ENCODE measurements at places on chromosomes 3 and 15.

GRCh38 chr15:55518641-55519040, 10.6 kb upstream of the DNAAF4 start:
- no peak for DNase-seq

DNA sequence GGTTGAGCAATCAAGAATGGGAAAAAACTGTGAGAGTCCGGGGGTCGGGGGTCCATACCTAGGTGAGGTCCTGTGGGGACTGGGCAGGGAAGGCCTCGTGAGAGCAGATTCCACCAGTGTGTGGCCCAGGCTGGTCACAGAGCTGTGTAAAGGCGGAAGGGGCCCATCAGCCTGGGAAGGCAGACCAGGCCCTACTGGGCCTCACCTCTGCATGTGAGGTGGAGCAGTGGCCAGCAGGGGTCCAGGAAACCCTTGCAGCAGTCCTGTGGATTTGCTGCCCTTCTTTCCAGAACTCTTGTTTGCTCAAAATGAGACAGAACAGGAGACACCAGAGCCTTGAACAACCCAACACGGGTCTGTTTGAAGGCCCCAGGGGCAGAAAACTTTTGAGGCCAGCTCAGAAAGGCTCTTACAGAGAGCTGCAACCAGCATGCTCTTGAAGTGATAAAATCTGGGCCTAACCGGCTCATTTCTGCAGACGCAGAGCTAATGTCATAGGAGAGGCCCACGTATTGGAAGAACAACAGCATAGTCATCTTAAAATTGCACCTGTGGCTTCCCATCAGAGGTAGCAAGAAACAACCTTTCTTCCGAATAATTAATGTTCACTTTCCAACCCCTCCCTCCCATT, 30.3 kb upstream of the HHATL start:
- no peak for DNase-seq

- DNase-seq: no peak
Measured at GRCh38 chr3:57173687-57174086, 8.5 kb upstream of the IL17RD start.

- no peak for DNase-seq
Measured at GRCh38 chr3:158568784-158569183, 2.2 kb upstream of the MLF1 start.

- no peak for DNase-seq
Measured at GRCh38 chr3:113912552-113913236, 35.1 kb upstream of the ZDHHC23 start.

GRCh38 chr3:23921052-23921511, 4.2 kb downstream of the RPL15 start:
- no peak for DNase-seq

DNA sequence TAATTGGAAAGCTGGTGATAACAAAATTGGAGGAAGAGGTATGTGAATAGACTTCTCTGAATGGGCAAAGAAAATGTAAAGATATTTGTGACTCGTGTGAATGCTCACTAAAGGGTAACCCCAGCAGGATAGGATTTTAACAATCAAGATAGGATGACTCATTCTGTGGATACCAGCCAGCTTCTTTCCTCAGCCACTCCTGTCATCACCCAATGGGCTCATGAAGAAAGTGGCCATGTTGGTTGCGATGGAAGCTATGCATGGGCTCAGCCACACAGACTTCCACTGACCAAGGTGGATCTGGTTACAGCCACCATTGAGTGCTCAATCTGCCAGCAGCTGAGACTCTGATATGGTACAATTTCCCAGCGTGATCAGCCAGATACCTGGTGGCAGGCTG, 40.9 kb downstream of the STRIT1 start:
- DNase-seq: no peak

- DNase-seq: no peak
Measured at GRCh38 chr3:25144430-25144829, 283.6 kb upstream of the RARB start.

GRCh38 chr3:130915567-130916292, 21.8 kb downstream of the ATP2C1 start:
- DNase-seq: no peak

DNA sequence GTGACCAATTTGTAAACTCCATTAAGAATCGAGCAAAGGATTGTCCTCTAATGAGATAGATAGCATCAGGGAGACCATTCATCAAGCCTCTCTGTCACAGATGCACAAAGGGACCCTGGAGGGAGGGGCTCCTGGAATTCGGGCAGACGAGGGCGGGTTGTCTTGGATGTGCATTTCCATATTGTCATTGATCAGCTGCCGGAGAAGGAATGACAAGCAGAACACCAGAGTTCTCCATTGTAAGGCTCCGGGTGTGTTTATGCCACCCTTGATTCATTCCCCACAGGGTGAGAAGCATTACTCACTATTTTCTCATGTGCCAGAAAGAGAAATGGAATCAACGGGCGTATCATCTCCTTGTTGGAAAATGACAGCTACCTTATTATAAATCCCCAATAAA, 167.5 kb downstream of the EBLN2 start:
- DNase-seq: peak; percentile 51

GRCh38 chr3:165336786-165337185, 140.6 kb upstream of the SLITRK3 start:
- DNase-seq: no peak

GRCh38 chr3:144821583-144821982, 850.0 kb downstream of the DIPK2A start:
- no peak for DNase-seq

GRCh38 chr3:146469150-146470017, at the start of gene PLSCR2:
TSS of gene PLSCR2 (minus strand) at chr3:146469561. CDS start at chr3:146459904, 9,657 bp downstream.
- peak; percentile 7 for DNase-seq

DNA sequence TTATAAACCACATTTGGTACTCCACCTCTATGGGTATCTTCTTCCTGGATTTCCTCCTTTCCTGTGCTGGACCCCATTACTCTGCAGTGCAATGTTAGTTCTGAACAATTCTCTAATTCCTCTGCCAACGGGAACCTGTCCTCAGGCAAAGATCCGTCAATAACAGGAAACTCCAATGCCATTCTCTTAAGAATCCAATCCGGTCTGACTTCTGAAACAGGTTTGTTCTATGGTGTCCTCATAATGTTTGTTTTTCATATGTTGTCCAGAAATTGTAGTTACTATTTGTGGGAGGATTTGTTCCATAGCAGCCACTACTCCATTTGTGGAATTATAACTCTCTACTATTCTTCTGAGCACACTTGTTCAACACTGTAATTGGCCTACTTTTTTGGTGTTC, 112.7 kb downstream of the TBL1XR1 start:
- no peak for DNase-seq

DNA sequence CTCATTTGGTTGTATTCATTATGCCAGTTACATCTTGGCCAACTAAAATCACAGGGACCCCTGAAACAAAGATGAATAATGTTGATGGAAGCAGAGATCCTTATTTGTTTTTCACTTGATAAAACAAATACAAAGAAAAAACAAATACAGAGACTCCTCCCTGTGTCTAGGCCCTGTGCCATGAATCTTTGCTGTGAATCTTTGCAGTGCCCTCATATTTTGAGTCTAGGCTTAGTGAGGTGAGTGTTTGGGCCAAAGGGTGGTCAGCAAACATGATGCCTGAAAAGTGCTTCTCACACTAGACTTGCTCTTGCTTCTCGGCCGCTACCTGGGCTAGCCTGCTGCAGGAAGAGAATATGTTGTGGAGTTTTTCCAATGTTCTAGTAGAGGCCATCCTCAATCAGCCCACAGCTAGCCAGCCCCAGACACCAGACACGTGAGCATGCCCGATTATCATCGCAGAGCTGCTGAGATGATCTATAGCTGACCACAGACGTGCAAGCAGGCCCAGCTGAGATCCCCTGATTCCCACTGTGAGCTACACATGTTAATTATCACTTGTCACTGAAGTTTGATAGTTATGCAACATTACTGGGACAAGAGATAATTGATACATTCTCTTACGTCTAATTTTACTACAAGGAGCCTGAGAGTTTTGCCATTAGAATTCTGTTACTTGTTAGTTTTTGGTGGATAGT, 191.4 kb downstream of the THRB start:
- no peak for DNase-seq

GRCh38 chr3:194690501-194691372, 5.1 kb downstream of the FAM43A start:
- no peak for DNase-seq

GRCh38 chr3:129503471-129504291, 24.8 kb upstream of the RHO start:
- no peak for DNase-seq

- no peak for DNase-seq
Measured at GRCh38 chr3:185717121-185717520, 107.7 kb downstream of the IGF2BP2 start.

GRCh38 chr3:8837162-8837561, 67.7 kb upstream of the OXTR start:
- no peak for DNase-seq

- no peak for DNase-seq
Measured at GRCh38 chr15:66153549-66154415, 99.8 kb downstream of the MEGF11 start.

GRCh38 chr15:91924837-91925495, 71.5 kb downstream of the SLCO3A1 start:
- no peak for DNase-seq

DNA sequence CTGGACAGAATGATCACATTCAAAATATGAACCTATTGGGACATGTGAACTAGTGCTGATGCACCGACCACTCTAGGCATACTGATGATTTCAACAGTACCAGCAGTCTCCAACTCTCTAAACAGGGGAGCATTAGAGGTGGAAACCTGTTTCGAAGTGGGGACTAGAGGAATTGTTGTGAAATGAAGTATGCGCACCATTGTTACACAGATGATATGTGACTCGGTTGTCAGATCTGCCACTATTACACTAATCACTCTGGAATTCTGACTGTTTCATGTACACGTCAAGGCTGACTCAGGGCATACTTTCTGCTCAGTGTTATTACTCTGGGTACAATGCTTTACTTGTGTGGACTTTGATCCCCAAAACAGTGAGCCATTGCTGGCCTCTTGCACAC, 198.2 kb upstream of the UBE2E2 start:
- no peak for DNase-seq

- no peak for DNase-seq
Measured at GRCh38 chr3:150365132-150365604, 42.9 kb upstream of the TSC22D2 start.

- DNase-seq: no peak
Measured at GRCh38 chr3:60839246-60839645, 412.0 kb downstream of the FHIT start.

- DNase-seq: peak; percentile 55
Measured at GRCh38 chr3:129278966-129279906, 566 bp downstream of the HMCES start.

DNA sequence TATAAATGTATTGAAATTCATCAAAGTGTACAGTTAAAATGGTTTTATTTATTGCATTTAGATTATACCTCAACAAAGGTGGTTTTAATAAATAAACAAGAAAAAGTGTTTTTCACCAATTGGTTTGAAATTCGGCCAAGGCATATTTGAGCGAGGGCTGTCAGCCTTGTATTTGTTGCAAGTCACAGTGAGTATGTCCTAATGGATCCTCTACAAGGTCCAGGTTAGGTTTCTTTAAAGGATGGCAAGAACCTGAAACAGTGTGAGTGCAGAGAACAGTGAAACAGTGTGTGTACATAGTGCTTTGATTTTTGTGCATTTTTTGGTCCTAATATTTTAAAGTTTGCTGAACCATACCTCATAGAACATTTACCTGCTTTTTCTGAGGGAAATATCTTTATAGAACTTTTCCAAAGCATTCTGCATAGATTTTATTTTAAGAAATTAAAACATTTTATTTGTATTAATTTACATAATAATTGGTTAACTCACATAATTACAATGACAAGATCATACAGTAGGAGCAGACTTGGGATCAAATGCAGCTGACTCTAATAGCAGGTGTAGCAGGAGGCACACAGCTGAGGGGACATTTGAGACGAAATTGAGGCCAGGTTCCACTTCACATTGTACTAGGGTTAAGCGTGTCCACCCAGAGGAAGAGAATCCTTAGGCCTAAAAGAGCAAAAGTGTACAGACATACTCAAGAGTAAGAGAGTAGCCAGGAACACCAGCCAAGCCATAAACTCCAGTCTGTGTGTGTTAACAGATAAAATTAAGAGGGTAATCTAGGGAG, 428.8 kb upstream of the TPRG1 start:
- no peak for DNase-seq

- no peak for DNase-seq
Measured at GRCh38 chr15:70704166-70704565, 59.2 kb downstream of the UACA start.

GRCh38 chr3:14208977-14209394, 30.4 kb downstream of the LSM3 start:
- no peak for DNase-seq

GRCh38 chr15:90232196-90232595, 1.5 kb downstream of the CIB1 start:
- DNase-seq: no peak

DNA sequence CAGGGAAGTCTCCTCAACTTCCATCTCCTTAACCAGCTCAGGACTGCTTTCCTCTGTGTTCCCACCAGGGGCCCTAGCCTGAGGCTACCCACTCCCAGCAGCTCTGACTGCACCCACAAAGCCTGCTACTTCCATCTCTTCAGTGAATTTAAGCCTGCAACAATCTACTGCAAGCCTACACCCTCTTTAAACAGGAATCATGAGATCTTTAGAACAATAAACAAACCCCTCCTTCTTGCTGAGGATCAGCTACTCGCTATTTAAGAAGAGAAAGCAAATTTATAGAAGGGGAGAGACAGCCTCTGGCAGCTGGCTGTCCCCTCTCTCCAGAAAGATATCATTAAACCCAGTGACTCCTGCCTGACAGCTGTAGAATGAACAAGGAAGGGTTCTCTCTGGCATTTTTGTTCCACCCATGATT, 51.9 kb downstream of the ARHGAP31 start:
- no peak for DNase-seq

DNA sequence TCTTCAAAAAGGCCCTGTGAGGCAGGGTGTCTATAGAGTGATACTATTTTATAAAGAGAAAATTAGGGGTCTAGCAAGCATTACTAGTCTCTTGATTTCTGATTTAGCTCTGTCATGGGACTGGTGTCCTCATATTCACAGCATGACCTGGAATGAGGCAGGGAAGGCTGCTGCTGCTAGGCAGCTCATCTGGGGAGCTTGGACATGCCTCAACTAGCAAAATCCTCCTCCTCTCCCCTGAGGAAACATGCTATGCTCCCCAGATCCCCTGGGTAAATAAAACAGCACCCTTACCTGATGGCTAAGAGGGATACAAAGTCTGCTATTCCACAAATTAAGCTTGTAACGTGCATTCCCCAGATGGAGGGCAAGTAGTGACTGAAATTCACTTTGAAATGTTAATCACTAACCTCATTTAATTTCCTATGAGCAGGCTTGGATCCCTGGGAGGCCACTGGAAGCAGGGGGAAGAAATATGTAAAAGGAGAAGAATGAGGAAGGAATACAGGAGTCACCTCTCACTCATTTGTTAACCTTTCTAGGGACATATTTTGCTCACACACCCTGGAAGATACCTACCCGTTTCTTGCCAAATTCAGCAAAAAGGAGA, 709.4 kb downstream of the SQOR start:
- no peak for DNase-seq
